ENCODE measurements at places on chromosomes 3 and 15. TPM values are rescaled to one million over a fixed set of nuclear protein-coding genes. Genes with fewer than 3 reads are reported as not detected.

Gene ANKDD1A
- total RNA-seq, result 15.3 TPM

Gene GOLGA8J
- total RNA-seq, result 0.12 TPM

Gene UROC1
- not detected for total RNA-seq

Gene PATL2
- 0.82 TPM for total RNA-seq

Gene GP9
- not detected for total RNA-seq

Gene NR1I2
- total RNA-seq, result not detected

Gene GPR149
- not detected for total RNA-seq

Gene TIMP4
- total RNA-seq, result 3.4 TPM

Gene ATP13A5
- not detected for total RNA-seq

Gene LTK
- not detected for total RNA-seq

Gene TP63
- not detected for total RNA-seq

Gene WNT5A
- total RNA-seq, result 0.15 TPM

Gene PSTPIP1
- total RNA-seq, result 1.4 TPM

Gene CAPN3
- total RNA-seq, result 0.60 TPM

Gene NEK10
- total RNA-seq, result 35.3 TPM

Gene HRG
- total RNA-seq, result not detected

Gene NPHP3
- 10.7 TPM for total RNA-seq

Data from smooth muscle cell of the coronary artery (primary cell).